ENCODE measurements at places on chromosomes 5 and 9.

DNA sequence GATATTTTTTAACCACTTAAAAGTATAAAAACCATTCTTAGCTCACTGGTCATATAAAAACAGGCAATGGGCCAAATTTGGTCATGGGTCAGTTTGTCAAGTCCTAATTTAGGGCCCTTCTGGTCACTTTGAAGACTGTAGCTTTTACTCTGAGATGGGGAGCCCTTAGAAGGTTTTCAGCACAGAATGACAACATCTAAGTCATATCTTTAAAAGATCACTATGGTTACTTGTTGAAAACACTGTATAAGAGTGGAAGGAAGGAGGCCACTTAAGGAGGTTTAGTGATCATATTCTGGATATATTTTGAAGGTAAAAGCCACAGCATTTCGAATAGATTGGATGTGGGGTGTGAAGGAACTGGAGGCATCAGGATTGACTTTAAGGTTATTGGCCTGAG lies 76.7 kb downstream of the STRBP start:
- DNase-seq, result no peak

- no peak for DNase-seq
Observed at GRCh38 chr9:136046554-136046920, 48.6 kb downstream of the NACC2 start.

DNA sequence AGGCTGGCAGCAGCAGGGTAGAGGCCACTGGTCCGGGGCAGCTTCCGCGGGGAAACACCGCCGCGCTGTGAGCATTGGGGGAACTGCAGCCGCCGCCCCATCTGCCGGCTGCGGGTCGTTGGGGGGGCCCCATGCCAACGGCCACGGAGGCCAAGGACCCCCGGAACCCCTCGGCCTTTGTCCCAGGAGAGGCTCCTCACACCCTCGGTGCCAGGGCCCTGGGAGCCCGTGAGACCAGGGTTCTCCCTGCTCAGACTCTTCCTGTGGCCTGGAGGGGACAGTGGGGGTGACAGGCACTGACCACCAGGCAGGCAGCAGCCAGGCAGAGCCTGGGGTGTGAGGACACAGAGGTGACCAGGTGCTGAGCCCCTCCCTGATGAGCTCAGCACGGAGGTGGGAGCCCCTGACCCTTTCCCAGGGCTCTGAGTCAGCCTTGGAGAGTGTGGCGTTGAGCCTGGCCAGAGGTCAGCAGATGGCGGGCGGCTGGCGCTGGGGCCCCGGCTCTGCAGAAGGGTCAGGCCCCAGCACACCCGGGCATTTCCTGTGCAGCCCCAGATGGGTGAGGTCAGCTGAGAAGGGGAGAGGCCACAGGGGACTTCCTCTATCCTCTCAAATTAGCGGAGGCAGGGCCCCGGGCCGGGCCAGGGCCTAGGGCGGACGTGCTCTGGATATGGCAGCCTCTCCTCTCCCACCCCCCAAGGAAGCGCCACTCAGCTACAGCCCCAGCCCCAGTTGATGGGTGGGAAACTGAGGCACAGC lies 17.9 kb upstream of the EGFL7 start:
- DNase-seq, result no peak

- no peak for DNase-seq
Observed at GRCh38 chr5:168714046-168714445, 134.9 kb upstream of the PANK3 start.

DNA sequence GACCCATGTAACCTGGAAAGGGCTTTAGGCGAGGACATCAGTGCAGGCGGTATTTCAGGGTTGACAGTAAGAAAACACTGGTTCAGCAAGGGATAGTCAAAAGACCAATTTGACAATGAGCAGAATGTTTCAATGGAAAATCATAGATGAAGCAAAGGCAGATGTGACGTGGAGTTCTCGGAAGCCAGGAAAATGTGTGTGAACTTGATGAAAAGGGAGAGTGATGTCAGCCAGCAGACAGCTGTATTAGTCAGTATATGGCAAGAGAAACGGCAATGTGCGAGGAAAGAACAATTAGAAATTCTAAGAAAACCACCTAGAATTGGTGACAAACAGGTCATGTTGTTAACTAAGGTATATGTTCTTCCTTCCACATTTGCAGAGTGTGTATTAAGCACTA lies 503.9 kb upstream of the DAB2 start:
- DNase-seq, result no peak

- no peak for DNase-seq
Observed at GRCh38 chr5:28117691-28118090, 1079.3 kb upstream of the CDH9 start.

GRCh38 chr5:147504011-147504410 lies 5.9 kb downstream of the DPYSL3 start:
- no peak for DNase-seq

- DNase-seq, result no peak
Observed at GRCh38 chr9:122119166-122119521, 26.0 kb upstream of the TTLL11 start.

- no peak for DNase-seq
Observed at GRCh38 chr5:170297589-170298462, at the start of gene LCP2. TSS of gene LCP2 (minus strand) at chr5:170297777. CDS start at chr5:170297611, 166 bp downstream.

GRCh38 chr5:32654427-32654826 lies 56.7 kb upstream of the NPR3 start:
- DNase-seq, result no peak

- DNase-seq, result no peak
Observed at GRCh38 chr9:84655447-84655846, 14.1 kb upstream of the NTRK2 start.

DNA sequence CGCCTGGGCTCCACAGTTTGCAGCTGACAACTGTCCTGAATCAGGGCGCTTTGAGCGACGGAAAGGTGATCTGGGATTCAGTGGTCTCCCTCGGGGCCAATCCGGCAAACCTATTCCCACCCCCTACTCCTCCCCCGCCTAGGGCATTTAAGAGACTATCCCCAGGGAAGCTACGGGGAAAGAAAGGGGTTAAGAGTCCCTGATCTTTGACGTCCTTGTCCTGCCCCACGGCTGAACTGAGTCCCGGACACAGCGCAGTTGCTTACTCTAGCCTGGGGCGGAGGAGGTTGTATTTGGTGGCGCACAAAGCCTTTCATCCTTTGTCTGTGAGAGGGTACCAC lies 3.4 kb downstream of the RORB start:
- DNase-seq, result no peak

GRCh38 chr5:127243011-127243410 lies 47.6 kb upstream of the MEGF10 start:
- no peak for DNase-seq

DNA sequence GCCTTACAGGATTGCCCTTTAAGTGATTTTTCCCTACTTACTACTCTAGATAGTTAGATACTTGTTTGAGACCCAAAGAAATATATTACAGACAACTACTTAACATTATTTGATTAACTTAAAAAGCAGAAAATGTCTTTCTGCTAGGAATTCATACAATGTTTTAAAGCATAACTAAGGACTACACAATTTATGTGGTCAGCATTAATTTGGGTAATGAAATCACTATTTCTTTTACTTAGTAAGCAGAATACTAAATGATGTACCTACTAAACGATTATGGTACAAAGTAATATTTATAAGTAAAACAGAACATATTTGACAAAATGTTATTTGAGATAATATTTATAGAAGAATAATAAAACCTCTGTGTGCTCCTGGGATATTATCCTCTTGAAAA lies 371.9 kb upstream of the ARRDC3 start:
- no peak for DNase-seq

- DNase-seq, result no peak
Observed at GRCh38 chr9:79053598-79053997, 518.2 kb upstream of the TLE4 start.

DNA sequence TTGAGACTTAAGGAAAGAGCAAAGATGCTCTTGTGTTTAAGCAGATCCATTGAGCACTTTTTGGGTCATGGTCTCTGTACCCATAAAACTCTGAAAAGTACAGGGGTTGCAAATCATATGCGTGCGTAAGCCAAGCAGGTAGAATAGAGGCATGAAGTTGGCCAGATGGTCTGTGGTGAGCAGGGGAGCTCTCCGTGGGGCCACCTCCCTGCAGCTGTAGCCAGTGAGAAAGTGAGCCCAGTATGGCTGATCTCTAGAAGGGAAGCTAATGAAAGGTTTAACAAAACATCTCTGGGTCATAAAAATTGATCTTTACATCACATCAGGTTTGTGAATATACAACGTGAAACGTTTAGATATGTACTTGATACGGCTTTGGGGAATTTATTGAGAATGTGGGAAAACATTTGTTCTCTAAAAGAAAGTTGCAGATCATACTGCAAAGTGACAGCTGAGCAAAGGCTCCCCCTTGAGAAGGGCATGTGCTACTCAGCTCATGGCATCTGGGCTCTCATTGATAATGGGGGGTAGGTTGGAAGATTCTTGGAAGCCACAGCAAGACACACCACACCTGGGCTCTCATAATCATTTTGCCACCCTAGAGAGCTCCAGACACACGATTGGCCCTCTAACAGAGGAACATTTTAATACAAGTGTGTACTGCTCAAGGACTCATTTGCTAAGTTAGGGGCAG lies 30.6 kb downstream of the SH3GL2 start:
- no peak for DNase-seq

- DNase-seq, result no peak
Observed at GRCh38 chr5:148512498-148512897, 128.7 kb downstream of the FBXO38 start.

GRCh38 chr9:4718911-4719310 lies 22.1 kb downstream of the AK3 start:
- no peak for DNase-seq

DNA sequence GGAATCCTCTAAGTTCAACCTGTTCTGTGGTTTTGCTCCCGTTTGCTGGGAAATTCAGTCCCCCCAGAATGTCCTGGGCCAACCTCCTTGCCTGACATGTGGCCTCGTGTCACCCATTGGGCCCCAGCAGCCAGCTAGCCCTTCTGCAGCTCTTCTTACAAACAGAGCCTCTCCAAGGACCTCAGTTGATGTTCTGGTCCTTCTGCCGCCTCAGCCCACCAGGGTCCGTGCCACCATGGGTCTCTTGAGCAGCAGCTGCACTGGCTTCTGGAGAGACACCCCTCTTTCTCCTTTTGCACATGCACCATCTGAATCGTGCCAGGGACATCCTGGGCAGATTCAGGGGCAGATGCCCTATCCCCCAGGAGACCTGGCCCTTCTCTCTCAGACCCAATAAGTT lies 85.0 kb downstream of the LMX1B start:
- no peak for DNase-seq

GRCh38 chr5:68953875-68954617 lies 139.8 kb upstream of the SLC30A5 start:
- DNase-seq, result no peak

GRCh38 chr5:5497152-5497788 lies 74.8 kb downstream of the ICE1 start:
- peak; percentile 44 for DNase-seq

GRCh38 chr5:172530878-172531703 lies 76.8 kb upstream of the SH3PXD2B start:
- DNase-seq, result no peak

GRCh38 chr9:75455444-75455921 lies 367.2 kb downstream of the OSTF1 start:
- no peak for DNase-seq

DNA sequence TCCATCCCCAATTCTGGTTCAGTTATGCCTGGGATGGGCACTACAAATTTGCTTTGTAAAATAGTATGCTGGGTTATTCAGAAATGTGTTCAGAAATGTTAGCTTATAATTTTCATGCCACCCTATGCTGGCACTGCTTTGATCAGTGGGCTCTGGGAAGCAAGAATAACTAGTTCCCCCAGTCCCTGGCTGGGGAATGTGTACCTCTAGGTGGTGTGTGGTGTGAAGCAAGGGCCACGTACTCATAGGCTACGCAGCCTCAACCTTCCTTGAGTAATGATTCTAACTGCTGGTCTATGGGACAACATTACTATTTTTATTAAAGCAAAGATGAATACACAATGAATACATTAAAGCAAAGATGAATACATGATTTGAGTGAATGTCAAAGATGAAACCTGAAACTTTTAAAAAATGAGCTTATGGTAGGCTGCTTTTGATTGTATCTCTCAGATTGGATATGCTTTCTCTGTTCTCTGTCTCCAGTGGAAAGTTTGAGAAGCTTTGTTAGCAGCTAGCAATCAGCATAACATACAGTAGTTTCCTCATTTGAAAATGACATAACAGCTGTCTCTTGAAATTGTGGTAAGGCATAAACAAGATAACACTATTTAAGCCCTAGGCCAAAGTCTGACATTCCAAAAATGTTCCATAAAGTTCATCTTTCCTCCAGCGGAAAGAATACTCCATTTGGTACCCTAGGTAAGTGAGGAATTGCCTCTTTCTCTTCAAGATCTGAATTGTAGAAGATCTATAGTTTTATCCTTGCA lies 174.7 kb upstream of the NFIB start:
- no peak for DNase-seq

DNA sequence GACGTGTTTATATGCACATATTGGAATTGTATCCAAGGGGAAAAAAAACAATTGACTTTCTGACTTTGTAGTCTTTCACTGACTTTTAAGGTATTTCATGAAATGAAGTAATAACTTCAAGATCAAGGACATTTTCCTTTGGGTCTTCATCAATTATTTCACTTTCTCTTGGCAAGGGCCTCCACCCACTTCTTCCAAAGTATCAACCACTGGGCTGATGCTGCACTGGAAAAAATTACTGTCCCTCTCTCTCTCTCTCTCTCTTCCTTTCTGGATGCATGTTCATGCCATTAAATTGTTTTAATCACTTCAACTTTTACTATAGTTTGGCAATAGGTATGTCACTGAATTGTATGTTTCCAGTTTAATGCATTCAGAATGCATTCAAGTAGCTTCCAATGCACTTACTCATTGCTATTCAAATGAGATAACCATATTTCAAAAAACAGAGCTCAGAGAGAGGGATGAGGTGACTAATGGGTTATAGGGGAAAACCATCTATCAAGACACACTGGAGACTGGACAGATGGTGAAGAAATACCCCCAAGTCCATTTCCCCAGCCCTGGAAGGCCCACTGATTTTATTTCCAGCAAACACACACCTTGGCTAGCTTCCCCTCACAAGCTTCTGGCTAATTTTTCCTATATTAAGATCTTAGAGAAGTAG lies 585.3 kb downstream of the EBF1 start:
- DNase-seq, result no peak

DNA sequence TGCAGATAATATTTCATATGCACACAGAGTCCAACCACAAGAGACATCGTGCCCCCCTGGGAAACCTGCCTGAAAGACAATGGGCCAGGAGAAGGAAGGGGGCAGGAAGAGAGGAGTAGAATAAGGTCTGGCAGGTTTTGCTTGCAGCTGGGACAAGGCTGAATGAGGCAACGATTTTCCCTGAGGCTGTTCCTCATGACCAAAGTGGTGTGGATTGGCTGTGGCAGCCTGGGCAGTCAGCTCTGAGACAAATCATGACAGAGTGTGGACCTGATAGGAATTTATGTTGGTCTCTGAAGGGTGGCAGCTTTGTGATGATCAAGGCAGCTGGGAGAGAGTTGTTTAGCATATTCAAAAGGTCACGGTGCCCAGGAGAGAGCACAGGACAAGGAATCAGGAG lies 119.3 kb downstream of the NMUR2 start:
- DNase-seq, result no peak

DNA sequence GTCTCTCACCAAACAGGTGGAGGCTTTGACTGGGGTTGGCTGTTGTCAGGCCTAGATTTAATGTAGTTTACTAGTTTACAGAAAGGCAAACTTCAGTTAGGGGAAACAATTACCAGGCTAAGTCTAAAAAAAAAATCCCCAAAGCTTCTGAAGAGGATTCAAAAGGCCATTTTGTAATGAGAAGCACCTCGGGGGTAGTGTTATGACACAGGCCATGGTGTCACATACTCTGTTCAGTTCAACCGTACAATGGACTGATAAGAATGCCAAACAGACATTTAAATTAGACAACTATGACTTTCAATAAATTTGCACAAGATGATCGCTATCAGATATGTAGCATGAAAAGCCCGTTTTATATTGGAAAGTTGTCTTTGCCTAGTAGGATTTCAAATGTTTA lies 120.1 kb upstream of the PCA3 start:
- DNase-seq, result no peak

- DNase-seq, result no peak
Observed at GRCh38 chr9:94110821-94111252, 26.6 kb downstream of the PTPDC1 start.

All from NCI-H1930 (cell line).